Stimulated activated CD8-positive, alpha-beta memory T cell treated with anti-CD3 and anti-CD28 coated beads, Interleukin-15, amount 100 ng/mL, for 1 hour (primary cell): ENCODE measurements at places on chromosomes 7 and 10.

DNA sequence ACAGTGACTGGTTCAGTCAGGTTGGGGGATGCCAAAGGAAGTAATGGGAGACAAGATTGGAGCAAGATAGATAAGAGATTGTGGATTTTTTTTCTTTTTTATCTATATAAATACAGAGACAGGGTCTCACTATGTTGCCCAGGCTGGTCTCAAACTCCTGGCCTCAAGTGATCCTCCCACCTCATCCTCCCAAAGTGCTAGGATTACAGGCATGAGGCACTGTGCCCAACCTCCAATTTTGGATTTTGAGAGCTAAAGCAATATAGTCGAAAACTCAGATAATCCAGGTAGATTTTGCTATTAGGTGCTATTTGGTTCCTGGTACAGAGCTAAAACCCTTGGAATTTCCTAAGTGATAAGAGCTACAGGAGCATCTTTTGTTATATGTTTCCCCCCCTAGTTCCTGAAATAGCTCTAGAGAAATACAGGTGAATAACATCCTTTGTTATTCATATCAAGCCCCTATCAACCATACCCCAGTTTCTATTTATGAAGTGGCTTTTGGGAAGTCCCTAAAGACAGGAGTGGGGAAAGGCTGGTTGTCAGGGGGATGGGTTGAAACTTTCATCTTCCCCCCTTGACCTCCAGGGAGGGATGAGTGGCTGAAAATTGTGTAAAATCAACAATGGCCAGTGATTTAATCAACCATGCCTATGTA, 151.2 kb downstream of the CFTR start:
- DNase-seq, result no peak

DNA sequence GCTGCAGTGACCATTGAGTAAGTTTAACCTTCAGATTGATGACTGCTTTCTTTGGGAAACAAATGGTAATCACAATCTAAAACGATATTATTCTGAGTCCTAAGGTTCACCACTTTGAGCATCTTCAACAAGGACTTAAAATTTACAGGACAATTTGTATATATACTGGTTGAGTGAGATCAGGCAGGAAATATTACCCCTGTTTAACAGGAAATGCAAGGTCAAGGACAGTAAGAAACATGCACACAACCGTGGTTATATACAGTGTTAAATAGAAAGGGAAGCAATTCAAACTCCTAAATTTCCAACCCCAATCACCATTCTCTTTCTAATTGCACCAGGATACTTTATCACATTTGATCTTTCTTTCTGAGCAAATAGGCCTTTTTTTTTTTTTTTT, 96.1 kb downstream of the ZNF277 start:
- DNase-seq, result no peak

DNA sequence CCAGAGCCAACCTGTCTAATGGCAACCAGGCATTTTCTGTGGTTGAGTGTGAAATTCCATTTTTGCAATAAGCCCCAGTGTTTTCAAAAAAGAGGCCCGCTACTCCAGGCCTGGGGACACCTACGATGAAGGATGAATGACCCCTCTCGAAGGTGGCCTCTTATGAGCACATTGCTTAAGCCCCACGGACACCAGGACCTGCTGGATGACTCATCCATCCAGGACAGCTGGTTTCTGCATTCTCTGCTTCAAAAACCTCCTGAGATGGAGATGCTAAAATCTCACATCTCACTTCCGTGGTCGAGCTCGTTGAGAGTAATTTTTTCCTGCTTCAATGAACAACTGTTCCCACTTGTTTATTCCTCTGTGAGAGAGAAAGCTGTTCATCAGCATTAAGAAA, 150.2 kb upstream of the FZD8 start:
- no peak for DNase-seq

GRCh38 chr7:38862666-38863065, 46.3 kb downstream of the VPS41 start:
- DNase-seq, result no peak

DNA sequence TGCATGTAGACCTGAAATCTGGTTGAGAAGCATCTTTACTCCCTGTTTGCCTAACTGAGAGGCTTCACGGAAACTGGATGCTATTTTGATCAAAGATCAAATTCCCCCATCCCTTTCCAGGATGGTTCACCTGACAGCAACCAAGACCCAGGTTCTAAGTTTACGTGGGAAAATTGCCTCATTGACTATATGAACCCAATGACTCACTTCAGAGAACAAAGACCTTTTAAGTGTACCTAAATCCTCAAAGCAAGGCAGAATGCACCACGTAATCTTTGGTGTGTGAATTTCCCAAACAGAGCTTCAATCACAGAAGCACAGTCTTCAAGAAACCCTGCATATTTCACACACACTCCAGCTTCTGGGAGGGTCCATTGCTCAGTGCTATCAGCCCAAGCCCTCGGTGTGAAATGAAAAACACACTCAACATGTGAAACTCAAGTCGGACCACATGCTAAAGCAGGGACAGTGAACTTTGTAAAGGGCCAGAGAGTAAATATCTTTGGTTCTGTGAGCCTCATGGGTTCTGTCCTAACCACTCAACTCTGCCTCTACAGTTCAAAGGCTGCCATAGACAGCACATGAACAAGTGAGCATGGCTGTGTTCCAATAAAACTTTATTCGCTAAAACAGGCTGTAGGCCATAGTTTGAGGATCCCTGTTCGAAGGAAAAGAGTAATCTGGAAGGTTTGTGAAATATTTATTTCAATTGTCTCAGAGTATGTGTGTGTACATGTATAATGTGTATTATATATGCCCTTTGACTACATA, 275.6 kb upstream of the FOXK1 start:
- no peak for DNase-seq

DNA sequence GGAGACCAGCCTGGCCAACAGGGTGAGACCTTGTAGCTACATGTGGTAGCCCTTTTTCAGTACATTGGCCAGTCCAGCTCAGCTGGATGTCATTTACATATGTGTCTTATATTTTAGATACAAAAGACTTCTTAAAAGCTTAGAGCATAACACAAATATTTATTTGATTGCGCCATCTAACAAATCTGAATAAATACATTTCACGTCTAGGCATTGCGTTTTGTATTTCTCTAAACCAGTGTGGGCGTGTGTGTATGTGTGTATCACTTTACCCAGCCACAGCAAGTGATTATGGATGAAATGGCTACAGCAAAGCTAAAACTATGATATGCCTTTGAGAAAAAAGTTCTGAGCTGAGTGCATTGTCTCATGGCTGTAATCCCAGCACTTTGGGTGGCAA, 14.0 kb downstream of the RABGEF1 start:
- no peak for DNase-seq

DNA sequence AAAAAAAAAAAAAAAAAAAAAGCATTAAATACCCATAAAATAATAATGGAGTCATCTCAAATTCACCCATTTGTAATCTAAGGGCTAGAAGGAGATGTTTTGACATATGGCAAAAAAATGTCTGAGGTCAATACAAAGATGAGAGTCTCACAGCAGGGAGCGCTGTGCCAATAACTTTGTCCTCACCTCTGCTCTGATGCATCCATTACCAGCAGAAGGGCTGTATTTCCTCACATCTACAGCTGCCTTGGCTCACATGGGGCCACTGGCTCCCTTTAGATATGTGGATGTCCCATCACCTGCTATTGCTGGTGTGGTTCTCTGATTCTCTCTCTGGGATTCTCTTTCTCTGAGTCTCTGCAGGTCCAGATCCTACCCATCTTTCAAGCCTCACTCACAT, 90.3 kb upstream of the FAM133B start:
- DNase-seq, result no peak

GRCh38 chr7:138885383-138886147, 87.6 kb upstream of the ATP6V0A4 start:
- DNase-seq, result no peak

DNA sequence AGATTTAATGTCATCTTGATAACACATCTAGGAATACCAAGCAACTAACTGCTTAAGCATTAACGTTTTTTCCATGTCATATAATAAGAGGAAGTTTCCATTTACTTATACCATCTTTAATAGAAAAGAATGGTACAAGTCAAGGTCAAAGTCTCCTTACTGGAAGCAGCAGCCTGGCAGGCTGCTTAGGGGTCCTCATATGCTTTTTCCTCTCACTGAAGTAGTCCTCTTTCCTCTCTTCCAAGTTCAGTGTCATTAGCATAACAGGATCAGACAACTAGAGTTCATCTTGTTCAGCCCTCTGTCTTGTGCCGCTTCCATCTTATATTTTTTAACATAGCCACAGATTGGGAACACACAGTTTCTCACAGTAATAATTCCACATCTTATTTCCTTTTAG, 405.7 kb downstream of the GFRA1 start:
- no peak for DNase-seq

DNA sequence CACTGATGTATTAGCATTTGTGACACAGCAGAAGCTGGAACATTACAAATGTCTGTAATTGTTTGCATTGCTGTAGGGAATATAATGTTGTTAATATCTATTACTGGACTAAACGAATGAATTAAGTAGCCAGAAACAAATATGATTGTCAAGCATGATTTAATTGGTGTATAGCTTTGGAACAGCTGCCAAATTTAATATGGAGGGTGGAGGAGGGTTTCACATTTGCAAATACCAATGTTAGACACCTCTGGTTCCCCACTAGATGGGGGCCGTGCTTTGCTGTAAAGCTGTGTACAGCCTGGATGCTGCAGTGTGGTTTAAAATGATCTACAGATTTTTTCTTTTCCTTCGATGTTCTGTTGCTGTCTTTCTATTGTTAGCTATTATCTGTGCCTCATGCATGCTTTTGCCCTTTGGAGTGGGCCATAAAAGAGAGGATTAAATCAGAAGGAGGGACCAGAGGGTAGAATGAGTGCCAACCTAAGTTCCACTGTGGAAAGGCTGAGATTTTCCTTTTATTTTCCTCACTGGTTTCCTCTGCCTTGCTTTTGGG, 23.1 kb downstream of the DNAJB9 start:
- no peak for DNase-seq
